ENCODE measurements at places on chromosomes 1 and 21.
A peak's percentile ranks its signal among the peaks of the same experiment; 100 is the strongest.

DNA sequence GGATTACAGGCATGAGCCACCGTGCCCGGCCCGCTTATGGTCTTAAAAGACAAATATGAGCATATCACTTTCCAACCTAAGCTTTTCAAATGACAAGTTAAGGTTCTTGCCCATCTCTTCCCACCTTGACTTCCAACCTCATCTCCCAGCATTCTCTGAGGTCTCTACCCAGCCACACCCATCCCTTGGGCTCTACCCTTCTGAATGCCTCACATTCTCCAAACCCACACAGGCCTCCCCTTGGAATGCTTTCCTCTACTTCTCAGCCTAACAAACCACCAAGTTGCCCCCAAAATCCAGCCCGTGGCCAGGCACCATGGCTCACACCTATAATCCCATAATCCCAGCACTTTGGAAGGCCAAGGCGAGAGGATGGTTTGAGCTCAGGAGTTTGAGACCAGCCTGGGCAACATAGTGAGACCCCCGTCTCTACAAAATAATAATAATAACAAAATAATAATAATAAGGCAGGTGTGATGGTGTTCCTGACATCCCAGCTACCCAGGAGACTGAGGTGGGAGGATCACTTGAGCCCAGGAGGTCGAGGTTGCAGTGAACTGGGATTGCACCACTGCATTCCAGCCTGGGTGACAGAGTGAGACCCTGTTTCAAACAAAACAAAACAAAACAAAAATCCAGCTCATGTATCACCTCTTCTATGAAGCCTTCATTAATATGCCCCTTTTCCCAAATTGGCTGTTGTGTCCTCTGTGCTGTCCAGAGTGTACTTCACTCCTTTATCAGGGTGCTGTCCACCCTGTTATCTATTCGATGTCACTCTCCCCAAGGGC lies 11.2 kb downstream of the DCST2 start:
- no peak for DNase-seq

- DNase-seq, result no peak
Measured at GRCh38 chr1:26330276-26330675, 12.5 kb downstream of the CD52 start.

GRCh38 chr1:4526747-4527146 lies 127.7 kb upstream of the AJAP1 start:
- DNase-seq, result no peak

DNA sequence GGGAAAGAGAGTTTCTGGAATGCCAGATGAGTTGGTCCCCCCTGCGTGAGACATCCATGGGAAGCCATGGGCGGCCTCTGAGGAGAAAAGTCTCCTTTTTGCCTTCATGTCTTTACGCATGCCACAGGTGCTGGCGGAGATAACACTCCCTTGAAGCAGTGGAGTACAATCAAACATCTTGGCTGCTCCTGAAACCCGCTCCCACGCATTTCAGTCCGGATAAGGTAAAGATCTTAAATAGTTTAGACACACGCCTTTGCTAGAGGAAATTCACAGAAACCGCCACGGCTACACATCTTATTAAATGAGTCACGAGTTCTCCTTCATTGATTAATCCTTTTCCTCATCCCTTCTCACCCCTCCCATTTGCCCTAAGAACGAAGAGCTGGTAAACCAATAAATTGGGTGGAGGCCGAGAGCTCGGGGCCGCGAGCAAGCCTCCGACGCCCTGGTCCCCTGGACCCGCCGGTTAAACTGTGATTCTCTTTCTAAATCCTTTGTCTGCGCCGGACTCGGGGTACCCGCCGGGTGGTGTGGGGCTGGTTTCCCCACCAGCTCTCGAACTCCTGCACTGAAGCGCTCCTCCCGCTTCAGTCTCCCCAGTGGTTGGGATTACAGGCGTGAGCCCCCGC lies 6.6 kb upstream of the ZNF669 start:
- DNase-seq, result no peak

- no peak for DNase-seq
Measured at GRCh38 chr1:85463731-85464496, 1.0 kb downstream of the DDAH1 start.

GRCh38 chr1:68232289-68233148 lies at the start of gene WLS:
TSS of gene WLS (minus strand) at chr1:68232523. CDS start at chr1:68232299, 224 bp downstream.
- DNase-seq, result peak; percentile 31

- DNase-seq, result no peak
Measured at GRCh38 chr1:153389973-153390879, 647 bp downstream of the S100A8 start.

DNA sequence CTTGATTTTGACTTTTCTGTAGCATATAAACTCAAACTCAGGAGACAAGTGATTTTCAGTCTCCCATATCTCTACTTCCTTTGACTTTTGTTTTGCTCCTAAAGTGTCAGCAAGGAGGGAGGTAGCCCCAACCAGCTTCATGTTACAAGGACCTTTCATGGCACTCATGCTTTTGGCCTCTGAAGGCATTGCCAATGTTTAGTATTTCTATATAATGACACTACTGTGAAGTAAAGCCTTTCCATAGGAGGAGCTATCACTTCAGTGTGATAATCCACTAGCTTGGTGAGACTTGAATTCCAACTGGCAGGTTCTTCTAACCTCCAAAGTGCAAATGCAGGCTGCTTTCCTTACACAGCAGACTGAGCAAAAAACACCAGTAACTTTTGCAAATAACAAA lies 14.4 kb downstream of the COLGALT2 start:
- DNase-seq, result no peak
